Karpas-422 (cell line): ENCODE measurements at places on chromosomes 4 and X.
A peak's percentile ranks its signal among the peaks of the same experiment; 100 is the strongest.

- no peak for DNase-seq
Measured at GRCh38 chr4:139528377-139529005, 27.5 kb downstream of the SETD7 start.

GRCh38 chr4:184385705-184386141, 88.6 kb downstream of the IRF2 start:
- DNase-seq = peak; percentile 75

DNA sequence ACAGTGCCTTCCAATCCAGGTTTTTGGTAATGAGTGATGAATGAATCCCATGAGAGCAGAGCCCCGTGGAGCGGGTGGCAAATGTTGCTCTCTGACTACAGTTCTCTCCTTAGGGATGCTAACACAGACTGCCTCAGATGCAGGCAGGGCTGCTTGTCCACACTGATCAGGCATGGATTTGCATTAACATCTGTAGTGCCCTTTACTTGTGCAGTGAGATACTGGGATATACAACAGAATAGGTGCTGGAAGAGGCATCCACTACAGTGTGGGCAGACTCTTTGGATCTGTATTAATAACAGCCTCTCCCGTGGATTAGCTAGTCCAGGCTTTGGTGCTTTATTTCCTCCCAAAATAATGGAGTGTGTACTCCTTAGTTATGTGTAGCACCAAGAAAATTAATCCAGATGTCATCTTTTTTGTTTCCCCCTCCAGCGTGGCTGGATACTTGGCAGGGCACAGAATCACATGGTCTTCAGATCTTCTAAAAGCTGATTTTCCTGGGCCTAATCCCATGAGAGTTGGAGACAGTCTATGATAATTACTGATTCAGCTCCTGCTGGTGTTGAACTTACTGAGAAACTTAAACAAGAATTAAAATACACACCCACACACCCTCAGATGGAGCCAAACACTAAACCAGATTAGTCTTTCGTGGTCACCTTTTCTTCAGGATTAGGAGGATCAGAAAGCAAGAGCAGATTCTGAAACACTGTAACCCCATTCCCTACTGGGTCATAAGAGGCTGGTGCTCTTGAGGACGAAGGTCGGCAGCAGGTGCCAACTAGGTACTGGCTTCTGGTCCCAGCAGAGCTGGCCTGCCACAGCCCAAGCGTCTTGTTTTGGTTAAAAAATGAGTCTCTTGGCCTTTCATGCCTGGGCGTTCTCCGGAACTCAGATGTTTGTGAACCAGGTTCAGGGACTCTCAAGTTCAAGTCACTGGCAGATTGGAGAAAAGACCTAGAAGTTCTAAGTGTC, 23.1 kb upstream of the NAP1L5 start:
- DNase-seq = no peak

GRCh38 chr4:28001698-28002097, 1141.1 kb downstream of the STIM2 start:
- DNase-seq = no peak

GRCh38 chr4:82398263-82398662, 24.5 kb upstream of the HNRNPD start:
- DNase-seq = no peak

DNA sequence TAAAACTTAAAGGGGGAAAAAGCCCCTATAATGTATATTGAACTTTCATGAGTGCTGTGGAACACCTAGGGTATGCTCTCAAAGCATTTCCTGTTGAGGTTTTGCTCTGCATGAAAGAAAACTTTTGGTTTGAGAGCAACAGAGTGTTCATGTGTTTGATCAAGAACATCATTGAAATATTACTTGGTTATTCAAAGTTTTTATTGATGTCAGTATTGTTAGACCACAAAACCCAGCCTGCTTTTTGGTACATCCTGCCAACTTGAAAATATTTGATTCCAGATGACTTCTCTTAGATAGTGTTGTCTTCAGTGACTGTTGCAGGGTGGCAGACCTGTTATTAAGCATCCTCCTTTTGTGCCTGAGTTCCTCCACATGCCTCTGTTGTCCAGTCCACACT, 68.0 kb downstream of the N4BP2 start:
- DNase-seq = no peak

DNA sequence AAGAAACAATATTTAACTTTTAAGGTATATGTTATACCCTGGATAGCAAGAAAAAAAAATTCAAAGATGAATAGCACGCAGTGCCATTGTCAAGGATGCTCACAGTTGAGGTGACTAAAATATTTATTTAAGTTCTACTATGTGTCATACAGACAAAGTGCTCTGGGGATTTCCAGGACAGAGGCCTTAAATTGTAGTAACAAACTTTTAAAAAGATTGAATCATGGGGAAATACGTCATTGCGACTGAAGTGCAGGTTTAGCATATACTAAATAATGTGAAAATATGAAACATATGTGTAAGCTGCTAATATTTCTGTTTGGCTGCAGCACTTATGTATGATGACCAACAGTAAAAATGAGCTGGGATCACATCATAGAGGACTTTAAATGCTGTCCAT, 748.0 kb upstream of the PCDH7 start:
- no peak for DNase-seq

DNA sequence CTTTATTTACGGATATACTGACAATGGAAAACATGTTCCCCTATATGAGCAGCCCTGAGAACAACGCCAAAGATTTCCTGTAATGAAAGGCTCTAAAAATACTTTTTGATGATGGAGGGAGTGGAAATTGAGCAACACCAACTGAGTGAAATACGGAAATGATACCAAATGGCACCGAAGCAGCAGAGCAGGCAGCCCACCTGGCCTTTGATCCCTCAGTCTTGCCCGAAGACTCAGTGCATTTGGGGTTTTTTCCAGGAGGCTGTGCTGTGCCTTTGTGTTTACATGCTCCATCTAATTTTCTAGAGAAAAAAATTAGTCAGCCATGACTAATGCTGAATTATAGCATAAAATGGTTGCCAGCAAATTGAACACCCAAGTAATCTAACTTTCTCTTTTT, 169.9 kb upstream of the RBPJ start:
- DNase-seq = no peak
